ENCODE measurements at places on chromosomes 4 and X.

GRCh38 chr4:186596850-186597390 is 41.6 kb upstream of the MTNR1A start:
- no peak for DNase-seq

- no peak for DNase-seq
Observed at GRCh38 chrX:80354966-80355465, 65.2 kb upstream of the TENT5D start.

DNA sequence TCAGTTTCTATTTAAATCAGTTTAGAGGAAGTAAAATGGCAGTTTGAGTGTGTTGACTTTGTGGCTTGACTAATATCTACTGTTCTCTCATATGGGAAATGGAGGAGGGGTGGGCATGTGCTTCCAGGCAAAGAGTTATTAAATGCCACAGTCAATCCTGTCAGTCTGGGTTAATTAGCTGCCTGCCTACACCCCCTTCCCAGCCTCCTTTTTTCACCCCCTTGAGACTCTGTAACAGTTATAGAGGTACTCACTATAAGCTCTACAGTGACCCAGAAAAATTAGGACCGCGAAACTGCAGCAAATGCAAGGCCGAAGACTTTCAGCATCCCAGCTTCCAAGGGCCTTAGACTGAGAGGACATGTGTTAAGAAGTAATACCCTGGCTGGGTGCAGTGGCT is 165.2 kb downstream of the CORIN start:
- no peak for DNase-seq

- DNase-seq, result no peak
Observed at GRCh38 chrX:17592117-17592516, 145.2 kb upstream of the SCML1 start.

GRCh38 chr4:132297346-132297745 is 851.7 kb upstream of the PCDH10 start:
- DNase-seq, result no peak

DNA sequence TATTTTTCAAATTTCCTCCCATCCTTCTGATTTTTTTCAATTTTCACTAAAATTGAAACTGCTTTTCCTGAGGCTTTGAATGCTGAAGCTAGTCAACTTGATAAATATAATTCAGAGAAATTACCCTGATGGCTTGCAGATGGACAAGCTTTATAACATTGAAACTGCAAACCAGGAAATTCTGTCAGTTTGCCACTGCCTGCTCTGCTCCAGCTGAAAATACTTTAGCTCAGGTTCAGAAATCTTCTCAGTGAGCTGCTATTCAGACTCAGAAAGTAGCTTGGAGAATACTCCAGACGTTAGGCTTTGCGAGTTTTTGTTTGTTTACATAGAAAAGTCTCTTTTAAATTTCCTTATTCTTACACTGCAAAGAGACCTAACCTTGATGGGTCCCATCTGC is 1574.7 kb downstream of the STIM2 start:
- DNase-seq, result no peak

DNA sequence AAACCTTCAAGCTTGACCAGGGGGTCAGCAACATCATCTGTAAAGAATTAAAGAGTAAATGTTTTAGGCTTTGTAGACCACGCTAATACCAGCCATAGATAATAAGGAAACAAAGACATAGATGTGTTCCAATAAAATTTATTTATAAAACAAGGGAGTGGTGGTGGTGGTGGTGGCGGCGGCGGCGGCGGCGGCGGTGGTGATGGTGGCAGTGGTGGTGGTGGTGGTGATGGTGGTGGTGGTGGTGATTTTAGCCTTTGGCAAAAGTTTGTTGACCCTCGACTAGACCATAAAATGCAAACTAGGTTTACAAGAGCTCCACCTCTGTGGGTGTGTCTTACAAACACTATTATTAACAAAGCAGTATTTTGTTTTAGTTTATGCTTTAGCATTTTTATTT is 222.3 kb upstream of the SPOCK3 start:
- DNase-seq, result no peak

DNA sequence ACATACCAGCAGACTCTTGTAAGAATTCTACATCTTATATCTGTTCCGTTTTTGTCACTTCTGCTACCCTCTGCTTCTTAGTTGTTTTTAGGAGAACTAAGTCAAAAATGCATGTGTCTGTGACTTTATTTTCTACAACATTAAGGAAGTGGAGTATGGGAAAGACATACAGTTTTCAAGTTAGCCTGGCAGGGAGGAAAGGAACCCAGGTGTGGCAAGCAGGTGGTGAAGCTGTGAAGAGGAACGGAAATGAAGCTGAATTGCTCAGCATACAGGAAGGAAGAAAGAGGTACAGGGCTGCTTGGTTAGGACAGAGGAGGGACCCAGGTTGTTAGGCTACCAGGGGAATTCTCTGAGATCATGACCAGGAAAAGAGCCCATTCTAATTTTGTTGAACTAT is 9.4 kb downstream of the GPRIN3 start:
- no peak for DNase-seq

DNA sequence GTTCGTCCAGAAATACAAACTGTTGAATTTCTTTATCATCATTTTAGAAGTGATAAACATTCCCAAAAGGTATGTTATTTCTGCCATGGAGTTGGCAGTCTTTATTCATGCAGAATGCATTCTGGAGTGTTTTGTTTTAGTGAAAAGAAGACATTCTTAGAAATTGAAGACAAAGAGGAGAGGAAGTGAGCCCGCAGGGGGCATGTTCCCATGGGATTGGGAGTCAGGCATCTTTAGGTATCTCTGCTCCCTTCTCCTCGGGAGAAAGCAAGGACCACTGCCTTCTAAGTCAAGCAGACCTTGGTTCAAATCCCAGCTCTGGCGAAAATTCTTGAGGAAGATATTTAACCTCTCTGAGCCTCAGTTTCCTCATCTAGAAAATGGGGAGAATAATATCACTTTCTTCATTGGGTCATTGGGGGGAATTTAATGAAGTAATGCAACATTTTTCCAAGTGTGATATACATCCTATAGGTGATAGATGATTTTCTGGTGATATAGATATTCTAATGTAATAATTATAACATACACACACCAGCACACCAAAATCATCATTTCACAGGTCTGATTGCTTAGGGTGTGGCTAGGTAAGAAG is 26.5 kb upstream of the CHRNA9 start:
- no peak for DNase-seq

- DNase-seq, result no peak
Observed at GRCh38 chrX:97021680-97022079, 138.0 kb downstream of the RPA4 start.

DNA sequence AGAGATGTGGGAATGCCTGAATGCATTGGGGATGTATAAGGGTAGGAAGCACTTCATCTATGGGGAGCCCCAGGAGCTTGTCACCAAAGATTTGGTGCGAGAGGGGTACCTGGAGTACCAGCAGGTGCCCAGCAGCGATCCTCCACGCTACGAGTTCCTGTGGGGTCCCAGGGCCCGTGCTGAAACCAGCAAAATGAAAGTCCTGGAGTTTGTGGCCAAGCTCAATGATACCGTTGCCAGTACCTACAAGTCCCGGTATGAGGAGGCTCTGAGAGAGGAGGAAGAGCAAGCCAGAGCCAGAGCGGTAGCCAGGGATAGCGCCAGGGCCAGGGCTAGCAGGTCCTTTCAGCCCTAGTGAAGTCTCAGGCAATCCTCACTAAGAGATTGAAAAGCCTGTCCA is 3.8 kb downstream of the MAGEB17 start:
- DNase-seq, result no peak

GRCh38 chrX:122218666-122219065 is 965.4 kb upstream of the GRIA3 start:
- DNase-seq, result no peak

GRCh38 chrX:138018145-138018799 is 452.3 kb downstream of the ZIC3 start:
- no peak for DNase-seq

DNA sequence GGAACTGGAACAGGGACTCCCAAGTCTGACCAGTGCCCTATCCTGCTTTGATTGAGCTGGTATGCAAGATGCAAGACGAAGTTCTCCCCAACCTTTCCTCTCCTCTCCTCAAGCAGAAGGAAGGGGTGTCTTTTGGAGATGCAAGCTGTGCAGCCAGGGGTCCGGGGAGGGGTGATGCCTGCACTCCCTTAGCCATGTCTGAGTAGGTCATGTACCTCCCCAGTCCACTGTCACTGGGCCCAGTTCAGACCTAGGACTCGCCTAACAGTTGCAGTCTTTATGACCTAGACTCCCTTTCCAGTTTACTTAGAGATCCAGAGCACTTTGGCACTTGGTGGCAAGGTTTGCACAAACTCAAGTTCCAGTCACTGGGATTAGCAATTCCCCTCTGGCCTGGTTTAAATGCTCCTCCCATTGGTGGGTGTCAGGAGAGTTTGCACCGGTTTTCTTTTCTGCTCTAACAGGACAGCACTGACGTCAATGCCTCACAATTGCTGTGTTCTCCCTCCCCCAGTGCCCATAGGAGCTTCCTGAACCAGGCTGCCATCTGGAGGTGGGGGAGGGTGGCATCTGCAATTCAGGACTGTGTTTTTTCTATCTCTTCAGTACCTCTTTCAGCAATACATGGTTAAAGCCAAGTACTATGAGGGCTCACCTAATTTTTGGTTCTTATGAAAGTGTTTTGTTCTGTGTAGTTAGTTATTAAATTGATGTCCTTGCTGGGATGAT is 782.2 kb downstream of the ARAP2 start:
- no peak for DNase-seq

- DNase-seq, result no peak
Observed at GRCh38 chr4:6250984-6251295, 18.7 kb upstream of the WFS1 start.

DNA sequence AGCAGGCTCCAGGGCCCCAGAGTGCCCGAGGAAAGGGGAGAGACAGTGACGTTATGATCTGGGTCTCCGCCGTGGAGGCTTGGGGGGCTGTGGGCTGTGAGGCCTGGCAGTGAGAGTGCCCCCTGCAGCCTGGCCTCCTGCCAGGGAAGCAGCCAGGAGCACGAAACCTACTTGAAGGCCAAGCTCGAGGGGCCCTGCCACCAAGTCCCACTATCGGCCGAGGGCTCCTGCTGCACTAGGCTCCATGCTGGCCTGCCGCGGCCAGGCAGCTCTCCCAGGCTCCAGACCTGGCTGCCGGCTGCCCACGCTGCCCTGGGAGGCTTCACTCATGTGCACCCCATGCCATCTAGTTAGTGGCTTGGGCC is 18.7 kb downstream of the FLNA start:
- DNase-seq, result no peak

- DNase-seq, result no peak
Observed at GRCh38 chr4:186946136-186946535, 222.5 kb upstream of the FAT1 start.

DNA sequence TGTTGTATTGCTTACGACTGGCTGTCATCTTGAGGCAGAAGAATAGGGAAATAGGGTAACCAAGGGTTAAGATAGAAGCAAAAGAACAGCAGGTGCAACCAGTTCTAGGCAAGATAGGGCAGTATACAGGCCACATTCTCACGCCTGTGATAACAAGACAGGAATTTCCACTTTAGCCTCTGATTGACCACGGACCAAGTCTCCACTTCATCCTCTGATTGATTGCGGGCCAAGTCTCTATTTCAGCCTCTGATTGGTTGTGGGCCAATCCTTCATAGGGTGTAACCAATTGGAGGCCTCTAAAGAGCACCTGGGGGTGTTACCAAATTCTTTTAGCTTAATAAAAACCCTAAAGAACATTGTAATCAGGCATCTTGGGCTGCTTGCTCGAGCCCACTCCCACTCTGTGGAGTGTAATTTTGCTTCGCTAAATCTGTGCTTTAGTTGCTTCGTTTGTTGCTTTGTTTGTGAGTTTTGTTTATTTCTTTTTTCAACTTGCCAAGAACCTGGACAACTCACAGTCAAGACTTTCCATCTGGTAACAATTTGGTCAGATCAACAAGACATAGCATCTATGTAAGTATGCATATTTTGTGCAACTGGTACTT is 8.7 kb upstream of the TBC1D9 start:
- DNase-seq, result no peak

- no peak for DNase-seq
Observed at GRCh38 chr4:1018147-1019020, 7.0 kb downstream of the FGFRL1 start.

DNA sequence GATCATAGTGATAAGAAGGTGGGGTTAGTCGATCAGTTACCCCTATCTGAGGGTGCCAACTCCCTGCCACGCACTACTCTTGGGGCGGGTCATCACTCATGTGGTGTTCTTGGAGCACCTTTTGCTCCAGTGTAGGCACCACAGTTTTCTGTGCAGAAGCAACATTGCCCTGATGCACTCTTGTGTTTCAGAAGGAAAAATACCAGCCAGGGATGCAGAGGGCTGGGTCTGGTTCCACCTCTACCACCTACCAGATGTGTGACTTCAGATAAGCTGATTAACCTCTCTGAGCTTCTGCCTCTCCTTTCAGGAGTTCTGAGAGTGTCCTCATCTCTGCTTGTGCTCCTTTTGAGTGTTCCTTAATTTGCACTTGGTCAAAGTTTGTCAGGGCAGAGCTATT is 29.9 kb upstream of the PROM1 start:
- DNase-seq, result no peak

DNA sequence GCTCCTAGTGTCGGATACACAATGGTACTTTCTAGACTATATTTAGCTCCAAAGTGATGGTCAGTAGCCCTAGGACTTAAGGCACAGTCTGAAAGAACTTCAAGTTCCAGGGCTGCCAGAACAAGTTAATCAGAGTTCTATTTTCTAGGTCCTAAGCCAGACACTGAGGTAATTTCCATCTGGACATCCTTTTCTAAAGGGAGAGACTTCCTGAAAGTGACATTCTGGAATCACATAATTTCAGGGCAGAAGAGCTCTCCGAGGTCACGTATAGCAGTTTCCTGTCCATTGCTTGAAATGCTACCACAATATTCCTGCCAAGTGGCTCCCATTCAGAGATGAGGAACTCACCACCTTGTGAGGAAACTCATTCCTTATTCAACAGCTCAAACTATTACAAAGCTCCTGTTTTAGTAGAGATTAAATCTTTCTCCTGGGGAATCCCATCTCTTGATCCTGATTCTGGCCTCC is 117.9 kb downstream of the COL25A1 start:
- no peak for DNase-seq

GRCh38 chrX:572538-573124 is 58.0 kb upstream of the SHOX start:
- no peak for DNase-seq

DNA sequence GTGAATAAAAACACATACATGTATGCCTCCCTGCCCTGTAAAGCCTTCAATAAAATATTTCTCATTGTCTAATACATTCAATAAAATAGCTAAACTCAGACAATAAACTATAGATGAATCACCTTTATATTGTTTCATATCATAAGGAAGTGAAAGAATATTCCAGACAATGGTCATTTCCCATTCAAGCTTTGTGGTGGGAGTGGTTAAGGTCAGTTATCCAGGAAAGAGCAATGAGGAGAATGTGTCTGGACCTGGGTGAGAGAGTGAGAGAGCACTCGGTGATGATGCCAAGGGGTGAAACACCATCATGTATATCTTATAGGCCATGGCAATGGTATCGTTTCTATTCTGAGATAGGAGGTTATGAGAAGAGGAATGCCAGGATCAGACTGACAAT is 197.8 kb downstream of the PDHA2 start:
- no peak for DNase-seq
